ENCODE measurements at places on chromosomes 4 and X.

- DNase-seq = peak; percentile 36
These were observed 22.7 kb downstream of the MAP9 start for GRCh38 chr4:155353923-155354540.

DNA sequence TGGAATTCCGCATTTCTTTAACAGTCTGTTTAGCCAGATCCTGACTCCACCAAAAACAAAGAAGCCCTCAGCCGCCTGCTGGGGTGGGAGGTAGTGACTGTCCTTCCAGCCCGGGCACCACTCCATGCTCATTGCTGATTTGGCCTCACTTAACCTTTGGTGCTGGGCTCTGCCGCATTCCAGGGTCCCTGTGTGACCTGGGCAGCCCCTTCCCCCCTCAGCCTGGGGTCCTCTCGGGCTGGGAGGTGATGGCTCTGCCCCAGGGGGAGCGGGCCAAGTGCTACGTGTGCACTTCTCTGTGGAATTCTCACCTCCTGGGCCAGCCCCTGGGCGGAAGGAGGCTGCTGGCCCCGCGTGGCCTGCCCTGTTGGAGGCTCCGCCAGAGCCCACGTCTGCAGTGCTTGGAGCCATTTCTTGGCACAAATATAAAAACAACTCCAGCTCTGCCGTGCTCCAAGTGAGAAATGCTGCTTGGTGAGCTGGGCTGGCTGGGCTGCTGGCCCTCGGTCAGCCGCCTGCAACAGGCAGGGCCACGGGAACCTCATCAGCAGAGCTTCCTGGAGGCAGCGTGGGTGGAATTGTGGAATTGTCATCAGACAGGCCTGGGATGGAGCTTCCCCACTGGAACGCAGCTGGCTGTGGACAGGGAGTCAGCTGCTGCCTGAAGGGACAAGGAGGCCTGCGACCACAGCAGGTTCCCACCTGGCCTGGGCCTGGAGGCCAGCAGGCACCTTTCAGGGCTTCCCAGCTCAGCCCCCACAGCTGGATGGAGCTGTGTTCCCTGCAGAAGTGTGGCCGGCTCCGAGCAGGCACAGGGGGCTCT is 66.0 kb downstream of the TRMT44 start:
- no peak for DNase-seq

DNA sequence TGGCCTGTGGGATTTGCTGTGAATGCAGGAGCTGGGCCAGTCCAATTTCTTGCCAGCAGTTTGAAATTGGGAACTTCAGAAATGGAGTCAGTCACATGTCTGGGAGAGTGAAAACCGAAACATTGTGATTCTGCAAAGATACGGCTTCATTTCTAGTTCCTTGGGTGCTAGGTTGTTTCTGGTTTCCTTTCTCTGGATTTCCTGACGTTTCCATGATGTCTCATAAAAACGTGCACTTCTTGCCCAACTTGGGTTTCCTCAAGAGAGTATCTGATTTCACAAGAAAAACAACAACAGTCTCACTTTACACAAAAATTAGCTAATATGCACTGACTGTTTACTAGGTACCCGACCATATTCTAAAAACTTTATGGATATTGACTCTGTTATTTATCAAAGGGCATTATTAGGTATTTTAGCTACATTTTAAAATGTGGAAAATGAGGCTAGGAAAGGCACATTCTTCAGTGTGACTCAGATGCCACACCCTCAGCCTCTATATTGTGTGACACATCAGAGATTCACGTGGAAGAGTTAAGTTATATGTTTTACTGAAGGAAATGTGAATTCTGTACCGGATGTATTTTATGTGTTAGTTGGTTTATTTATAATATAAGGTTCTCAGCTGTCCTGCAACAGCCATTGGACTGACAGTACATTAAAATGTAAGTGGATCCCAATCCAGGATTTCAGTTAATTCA is 225.0 kb upstream of the PUDP start:
- no peak for DNase-seq

- DNase-seq = no peak
These were observed 40.9 kb upstream of the TBC1D19 start for GRCh38 chr4:26542991-26543390.

DNA sequence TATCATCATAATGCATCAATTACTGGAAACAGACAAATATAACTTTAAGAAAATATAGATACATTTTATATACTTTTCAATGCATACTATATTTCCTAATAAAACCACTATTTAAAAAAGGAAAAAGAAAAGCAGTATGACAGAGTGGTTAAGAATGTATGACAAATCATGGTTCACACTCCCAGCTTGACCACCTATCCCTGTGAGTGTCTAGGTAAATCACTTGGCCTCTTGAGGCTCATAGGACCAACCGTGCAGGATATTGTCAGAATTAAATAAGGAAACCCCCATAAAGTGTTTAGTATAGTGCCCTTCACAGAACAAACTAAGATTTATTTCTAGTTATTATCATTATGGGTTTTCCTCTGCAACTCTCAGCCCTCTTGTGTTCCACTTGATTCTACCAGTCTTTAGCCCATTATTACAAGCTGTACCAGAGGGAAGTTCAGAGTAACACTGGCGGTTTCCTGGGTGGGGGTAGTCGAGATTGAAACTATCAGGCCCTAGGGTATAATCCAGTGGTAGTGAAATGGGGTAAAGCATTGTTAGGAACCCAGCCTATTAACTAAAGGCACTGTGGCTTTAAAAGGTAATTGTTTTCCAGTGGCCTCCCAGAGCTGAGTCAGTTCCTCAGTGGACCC is 55.5 kb upstream of the PAK3 start:
- no peak for DNase-seq

DNA sequence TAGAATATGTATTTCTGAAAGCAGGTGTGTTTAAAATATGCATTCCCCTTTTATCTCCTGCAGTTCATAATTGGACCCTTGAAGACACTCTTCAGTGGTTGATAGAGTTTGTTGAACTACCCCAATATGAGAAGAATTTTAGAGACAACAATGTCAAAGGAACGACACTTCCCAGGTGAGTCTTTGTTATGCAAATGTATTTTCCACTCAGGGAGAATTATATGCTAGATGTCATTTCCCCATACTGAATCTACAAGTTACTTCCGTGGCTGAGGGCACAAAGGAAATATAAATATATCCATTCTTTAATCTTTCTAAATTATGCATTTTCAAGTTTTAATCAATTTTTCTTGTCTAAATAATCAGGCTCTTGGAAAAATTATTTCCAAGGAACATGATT is 134.7 kb downstream of the STIM2 start:
- no peak for DNase-seq

DNA sequence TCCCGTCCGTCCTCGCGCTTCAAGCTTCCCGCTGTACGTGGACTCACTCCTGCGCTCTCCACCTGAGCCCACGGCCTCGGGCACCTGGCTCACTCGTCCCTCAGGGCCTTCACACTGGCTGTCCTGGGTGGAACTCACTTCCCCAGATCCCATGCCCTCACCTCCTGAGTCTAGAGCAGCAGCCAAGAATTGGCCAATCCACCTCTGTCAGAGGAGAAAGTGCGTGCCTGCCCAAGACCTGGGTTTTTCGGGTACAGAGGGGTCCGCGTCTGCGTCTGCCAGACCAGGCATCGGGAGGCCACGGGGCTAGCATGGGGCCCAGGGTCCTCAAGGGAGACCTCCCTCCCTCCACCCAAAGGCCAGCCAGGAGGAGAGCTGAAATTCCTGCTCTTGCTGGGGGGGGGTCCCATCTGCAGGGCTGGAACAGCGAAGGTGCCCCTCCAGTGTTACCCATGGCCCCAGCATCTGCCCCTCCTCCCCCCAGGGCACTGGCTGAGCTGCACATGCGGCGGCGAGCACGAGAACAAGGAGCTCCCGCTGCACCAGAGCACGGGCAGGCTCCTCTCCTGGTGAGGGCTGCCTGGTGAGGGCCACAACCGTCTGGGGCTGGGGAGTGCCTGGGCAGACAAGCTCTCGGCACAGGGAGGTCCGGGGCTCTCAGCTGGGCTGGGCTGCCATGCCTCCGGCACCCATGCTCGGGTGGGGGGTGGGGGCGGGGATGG is 47.5 kb downstream of the FAM53A start:
- DNase-seq = no peak

DNA sequence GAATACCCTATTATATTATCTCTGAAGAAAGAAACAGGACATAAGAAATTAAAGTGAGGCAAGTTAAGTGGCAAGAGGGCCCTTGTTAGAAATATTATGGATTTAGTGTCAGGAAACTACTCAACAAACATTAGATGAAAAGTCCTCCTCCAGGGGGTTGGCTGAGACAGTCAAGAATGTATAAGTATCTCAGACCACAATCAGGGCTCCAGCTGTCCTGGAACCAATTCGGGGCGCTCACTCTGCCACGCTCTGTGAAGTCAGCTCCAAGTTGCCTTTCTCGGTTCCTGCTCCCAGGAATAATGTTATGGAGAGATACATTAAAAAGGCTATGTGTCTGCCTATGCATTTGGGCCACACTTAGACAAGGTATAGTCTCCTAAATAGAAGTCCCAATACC is 73.3 kb downstream of the RASGEF1B start:
- DNase-seq = no peak

DNA sequence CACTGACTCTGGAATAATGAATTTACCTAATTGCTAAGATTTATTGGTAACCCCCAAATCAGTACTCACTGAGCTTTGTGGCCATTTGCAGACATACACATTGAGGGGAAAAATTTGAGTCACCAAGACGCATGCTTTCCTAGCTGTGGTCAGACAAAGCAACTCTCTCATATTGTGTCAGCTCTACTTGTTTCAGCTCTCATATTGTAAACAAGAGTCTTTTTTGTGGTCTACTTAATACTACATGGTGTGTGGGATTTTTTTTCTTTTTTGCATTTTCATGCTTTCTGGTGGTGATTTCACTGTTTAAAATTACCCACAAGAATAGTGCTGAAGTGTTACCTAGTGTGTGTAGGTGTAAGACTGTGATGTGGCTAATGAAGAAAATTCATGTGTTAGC is 428.2 kb upstream of the GALNT7 start:
- no peak for DNase-seq

DNA sequence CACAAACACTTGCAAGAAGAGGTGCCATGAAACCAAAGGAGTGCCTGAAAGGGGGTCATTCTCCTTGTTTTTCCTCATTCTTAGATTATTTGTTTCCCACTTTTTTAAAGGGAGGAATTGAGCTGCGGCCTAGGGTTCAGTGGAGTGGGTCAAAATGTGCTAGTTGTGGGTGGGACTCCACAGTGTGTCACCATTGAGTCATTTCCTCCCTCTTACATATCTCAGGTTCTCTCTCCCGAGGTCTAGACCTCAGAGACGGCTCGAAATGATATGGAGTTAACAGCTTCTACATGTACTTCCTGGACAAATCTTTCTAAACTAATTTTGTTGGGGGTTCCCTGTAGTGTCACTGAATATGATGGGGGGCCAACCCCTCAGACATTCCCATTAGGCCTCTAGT is 328.4 kb upstream of the SPANXN1 start:
- no peak for DNase-seq

DNA sequence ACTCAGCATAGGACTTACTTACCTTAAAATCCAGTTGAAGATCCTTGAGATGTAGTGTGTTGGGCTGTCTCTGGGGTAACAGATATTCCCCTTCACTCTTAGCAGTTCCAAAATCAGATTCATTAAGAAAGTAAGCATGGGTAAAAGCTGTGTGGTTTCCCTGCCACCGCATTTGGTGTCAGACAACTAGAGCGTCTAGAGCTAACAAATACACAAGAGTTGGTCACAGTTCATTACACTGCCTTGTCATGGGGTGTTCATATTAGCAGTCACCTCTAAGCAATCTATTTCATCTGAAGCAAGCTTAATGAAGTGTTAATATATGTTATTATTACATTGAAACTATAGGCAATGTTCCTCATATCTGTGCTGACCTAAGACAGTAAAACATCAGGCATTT is 342.8 kb downstream of the PPARGC1A start:
- DNase-seq = no peak

DNA sequence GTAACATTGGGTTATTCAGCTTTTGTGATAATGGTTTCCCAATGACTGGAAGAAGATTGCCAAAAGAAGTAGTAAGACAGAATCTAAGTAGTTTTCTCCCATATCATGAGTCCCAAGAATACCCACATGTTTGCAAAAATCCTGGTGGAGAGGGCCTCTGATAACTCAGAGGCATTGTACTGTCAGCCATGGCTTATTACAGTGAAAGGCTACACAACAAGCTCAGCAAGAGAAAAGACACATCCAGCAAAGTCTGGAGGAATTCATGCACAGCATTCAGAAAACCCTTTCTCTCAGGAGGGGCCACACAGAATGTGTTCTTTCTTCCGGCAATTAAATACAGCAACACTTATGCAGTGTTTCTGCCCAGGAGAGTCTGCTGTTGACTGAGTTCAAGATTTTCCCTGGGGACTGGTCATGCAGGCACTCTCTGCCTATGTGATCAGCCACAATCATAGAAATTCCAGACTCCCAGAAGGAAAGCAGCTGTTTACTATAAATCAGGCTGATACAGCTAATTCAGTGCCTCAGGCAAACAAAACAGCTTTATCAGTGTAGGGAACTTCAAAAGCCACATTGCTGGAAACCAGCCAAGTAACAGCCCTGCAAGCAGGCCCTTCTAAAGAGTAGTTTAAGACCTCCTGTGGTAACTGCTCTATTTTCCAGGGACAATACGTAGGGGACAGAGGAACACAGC is 937.1 kb downstream of the CCSER1 start:
- no peak for DNase-seq

DNA sequence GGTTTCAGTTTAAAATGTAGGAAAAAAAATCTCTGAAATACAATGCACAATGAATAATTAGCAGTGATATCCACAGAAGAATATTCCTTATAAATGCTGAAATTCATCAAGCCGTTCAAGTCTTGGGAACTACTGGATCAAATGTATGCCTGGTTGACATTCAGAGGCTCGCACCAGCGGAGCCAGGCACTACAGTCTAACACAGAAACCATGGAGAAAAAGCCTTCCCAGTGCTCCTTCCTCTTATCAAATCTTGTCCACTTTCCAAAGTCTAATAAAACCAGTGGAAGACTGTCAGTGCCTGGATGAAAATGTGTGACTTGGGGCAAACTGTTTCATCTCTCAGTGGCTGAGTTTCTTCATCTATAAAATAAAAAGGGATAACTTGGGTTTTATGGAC is 35.9 kb downstream of the CENPU start:
- DNase-seq = no peak

GRCh38 chr4:183059797-183060196 is 39.3 kb upstream of the WWC2 start:
- DNase-seq = no peak

DNA sequence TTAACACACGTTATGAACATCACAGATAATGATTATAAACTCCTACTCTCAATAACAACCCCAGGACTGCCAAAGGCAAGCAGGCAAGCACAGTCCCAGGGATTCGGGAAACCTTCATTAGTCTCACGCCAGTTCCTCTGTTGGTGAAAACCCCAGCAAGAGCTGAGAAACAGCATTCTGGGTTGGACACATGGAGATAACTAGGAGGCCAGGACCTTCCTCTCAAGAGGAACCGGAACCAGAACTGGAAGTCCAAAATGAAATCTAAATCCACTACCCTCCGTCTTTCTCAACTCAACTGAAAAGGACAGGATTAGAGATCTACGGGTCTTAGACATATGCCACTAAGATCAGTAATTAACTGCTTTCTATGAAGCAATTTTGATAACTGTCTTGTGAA is 3.8 kb downstream of the VEGFC start:
- DNase-seq = no peak

GRCh38 chrX:148940411-148940996 is 440.1 kb downstream of the AFF2 start:
- no peak for DNase-seq

GRCh38 chrX:134782796-134783195 is 124.5 kb upstream of the PLAC1 start:
- DNase-seq = peak; percentile 24

- no peak for DNase-seq
These were observed 24.3 kb downstream of the TRPC5 start for GRCh38 chrX:112058255-112058654.

GRCh38 chrX:154452823-154453222 is 5.3 kb upstream of the PLXNA3 start:
- DNase-seq = no peak

GRCh38 chr4:143347484-143348111 is 10.9 kb downstream of the GAB1 start:
- DNase-seq = peak; percentile 29

Data from hematopoietic multipotent progenitor cell treated with erythropoietin and hydrocortisone succinate and interleukin-3 and kit ligand, for 15 days (in vitro differentiated cells).